B cell (primary cell): ENCODE measurements at places on chromosomes 13 and 19. TPM values are rescaled to one million over a fixed set of nuclear protein-coding genes. Genes with fewer than 3 reads are reported as not detected.
A peak's percentile ranks its signal among the peaks of the same experiment; 100 is the strongest.

GRCh38 chr19:22882797-22883196 lies 50.7 kb downstream of the ZNF723 start:
- DNase-seq = peak; percentile 22

DNA sequence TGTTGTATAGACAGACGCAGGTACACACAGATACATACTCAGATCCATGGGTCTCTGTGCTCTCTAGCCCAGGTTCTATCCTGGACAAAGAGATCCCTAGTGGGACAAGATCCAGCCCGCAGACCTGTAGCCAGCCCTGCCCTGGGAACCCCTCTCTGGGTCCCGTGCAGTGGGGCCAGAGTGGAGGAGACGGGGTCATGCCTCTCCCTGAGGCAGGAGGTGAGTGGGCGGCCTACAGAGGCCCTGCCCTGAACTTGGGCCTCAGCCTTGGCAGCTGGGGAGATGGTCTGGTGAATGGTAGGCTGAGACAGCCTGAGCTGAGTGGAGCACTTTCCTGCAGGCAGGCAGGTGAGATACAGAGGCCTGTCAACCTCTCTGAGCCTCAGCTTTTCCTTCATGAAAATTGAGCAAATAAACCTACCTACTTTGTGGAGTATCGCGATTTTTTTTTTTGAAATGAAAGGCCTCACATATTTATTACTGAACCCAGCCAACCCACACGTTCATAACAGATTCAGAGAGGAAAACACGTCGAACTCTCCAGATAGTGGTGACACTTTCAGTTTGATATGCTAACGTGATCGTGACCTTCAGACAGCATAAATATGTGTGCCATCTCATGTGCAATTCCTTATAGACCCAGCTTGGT lies 3.4 kb upstream of the JUND start:
- DNase-seq = peak; percentile 31

- DNase-seq = peak; percentile 86
Observed at GRCh38 chr13:30395192-30396158, 26.8 kb upstream of the UBE2L5 start.

DNA sequence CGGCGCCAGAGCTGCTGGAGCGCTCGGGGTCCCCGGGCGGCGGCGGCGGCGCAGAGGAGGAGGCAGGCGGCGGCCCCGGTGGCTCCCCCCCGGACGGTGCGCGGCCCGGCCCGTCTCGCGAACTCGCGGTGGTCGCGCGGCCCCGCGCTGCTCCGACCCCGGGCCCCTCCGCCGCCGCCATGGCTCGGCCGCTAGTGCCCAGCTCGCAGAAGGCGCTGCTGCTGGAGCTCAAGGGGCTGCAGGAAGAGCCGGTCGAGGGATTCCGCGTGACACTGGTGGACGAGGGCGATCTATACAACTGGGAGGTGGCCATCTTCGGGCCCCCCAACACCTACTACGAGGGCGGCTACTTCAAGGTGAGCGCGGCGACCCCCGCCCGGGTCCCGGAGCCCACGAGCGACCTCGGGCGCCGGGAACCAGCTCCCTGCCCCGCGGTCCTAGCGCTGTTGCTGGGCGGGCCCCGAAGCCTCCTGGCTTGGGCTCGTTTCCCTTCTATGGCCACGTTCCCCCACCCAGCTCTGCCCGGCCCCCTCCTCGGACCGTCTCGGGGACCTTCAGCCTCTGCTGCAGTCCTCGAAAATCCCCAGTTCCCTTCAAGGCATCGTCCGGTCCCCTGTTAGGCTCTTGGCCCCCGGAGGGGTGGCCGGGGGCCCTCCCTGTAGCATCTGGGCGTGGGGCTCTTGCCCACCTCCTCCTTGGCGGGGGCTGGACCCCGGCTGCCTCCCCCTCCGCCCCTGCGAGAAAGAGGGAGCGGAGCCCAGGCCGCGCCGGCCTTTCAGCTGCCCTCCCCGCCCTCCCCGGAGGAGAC lies at the start of gene CDC34:
TSS of gene CDC34 (plus strand) at position 8 of the 808 bp plus-strand sequence. CDS start at position 180, 172 bp downstream.
- no peak for DNase-seq

- DNase-seq = peak; percentile 75
Observed at GRCh38 chr13:99258210-99258860, at the start of gene GPR18. TSS of gene GPR18 (minus strand) at chr13:99258379. CDS start at chr13:99255872, 2,507 bp downstream.

DNA sequence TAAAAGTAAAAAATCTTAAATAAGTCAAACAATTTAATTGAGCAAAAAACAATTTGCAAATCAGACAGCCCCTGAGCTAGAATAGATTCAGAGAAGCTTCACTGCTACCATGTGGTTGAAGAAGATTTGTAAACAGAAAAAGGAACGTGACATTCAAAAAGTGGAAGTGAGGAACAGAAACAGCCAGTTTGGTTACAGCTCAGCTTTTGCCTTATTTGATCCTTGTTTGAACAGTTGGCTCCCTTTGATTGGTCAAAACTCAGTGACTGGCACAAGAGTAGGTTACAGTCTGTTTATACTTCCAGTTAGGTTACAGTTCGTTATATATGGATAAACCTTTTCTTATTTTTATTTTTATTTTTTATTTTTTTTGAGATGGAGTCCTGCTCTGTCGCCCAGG lies 5.8 kb downstream of the ZNF221 start:
- no peak for DNase-seq

DNA sequence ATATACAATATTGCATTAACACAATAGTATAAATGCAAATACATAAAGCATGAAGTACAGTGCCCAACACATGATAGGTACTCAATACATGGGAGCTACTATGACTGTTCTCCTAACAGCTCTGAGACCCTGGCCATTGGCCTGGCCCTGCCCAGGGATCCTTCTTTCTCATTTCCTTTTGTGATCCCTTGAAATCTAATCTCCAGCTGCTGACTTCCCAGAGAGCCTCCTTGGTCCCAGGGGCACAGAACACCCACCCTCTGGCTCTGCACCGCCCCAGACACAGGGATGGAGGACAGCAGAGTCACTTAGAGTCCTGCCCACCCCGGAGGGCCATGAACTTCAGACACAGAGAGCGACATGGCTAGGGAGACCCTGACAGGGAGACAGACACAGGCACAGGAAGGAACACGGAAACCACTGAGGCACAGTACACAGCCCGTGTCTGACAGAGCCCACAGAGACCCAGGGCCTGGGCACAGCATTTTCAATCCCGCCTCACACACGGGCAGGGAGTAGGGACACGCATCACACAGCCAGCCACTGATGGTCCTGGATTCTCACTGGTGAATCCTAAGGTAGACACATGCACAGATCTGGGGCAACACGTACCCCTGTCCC lies 4.2 kb upstream of the SYCN start:
- no peak for DNase-seq

- DNase-seq = no peak
Observed at GRCh38 chr19:10648360-10648759, 5.8 kb upstream of the ILF3 start.

DNA sequence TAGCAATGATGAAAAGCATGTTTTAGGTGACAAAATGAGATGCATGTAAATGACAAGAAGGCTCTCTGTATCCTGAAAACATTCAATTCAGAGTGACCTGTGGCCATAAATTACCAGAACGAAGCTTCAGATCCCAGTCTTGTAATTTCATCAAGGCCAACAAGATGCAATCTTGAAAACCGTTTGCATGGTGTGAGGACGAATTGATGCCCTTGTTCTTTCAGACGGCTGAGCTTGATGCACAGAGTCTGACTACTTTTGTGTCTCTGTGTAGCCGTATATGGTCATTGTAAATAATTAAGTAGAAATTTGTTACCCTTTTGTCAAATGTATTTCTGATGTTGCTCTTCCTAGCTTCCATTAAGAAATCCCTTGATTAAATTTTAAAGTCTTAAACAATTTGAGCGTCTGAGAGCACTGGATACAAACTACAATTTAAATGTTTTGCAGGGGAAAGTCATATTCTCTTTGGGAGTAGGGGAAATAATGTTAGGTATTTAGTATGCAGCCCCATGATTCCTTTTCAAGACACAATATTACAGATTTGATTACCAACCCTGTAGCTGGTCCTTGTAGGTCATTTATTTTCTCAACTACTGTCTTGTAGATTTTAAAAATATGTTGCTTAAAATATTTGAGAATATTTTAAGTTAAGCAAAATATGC lies 125.8 kb upstream of the PCDH9 start:
- DNase-seq = no peak

DNA sequence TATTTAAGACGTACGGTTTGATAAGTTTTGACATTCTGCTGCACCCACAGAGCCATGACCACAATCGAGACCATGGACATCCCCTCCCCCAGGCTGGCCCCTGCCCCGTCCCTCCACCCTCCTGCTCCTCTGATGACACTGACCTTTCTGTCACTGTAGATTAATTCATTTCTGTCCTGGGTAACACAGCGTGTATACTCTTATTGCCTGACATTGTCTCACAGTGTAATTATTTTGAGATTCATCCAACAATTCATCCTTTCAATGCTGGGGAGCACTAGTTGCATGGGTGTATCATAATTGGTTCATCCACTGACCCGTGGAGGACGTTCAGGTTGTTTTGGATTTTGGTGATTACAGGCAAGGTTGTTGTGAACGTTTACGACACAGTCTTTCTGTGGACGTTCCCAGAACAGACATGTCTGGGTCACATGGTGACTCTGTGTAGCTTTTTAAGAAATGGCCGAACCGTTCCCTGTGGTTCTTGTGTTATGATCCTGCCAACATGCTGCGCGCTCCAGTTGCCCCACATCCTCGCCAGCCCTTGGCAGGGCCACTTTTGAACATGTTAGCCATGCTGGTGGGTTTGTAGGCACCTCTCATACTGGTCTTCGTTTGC lies 41.9 kb downstream of the C13orf46 start:
- DNase-seq = no peak

Gene CEACAM7
- total RNA-seq = not detected in 2 replicates

GRCh38 chr19:40739030-40739839 lies 11.0 kb downstream of the ACTMAP start:
- no peak for DNase-seq

- DNase-seq = no peak
Observed at GRCh38 chr19:1883784-1884183, 1.5 kb downstream of the ABHD17A start.

Gene C19orf73
- 3.9 and 5.3 TPM in 2 replicates for total RNA-seq

GRCh38 chr13:110371550-110372465 lies 64.7 kb downstream of the COL4A2 start:
- DNase-seq = no peak

- DNase-seq = no peak
Observed at GRCh38 chr13:42751693-42752092, 29.7 kb upstream of the FAM216B start.

DNA sequence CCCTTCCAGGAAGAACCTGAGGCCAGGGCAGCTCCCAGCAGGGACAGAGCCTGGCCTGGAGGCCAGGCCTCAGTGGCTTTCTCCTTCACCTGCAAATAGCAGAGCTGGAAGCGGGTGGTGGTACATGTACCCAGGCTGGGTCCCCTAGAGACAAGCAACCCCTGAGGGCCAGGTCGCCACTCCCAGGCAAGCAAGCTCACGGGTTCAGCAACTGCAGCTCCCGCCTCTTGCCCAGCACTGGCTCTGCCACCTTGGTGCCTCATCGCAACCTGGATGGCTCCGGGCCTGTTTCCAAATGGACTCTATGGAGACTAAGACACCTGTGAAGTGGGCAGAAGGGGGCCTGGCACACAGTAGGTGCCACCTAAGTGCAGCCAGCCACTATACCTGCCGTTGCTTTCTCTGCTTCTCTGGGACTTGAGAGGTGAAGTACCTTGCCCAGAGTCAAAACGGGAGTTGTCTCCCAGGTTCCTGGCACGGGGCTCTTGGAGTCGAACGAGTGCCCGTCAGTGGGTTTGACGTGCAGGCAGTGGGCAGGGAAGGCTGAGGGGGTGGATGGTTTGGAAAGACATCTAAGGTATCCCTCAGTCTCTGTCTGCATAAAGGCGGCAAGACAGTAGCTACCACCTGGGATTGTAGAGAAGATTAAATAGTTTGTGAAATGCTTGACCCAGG lies 2.4 kb upstream of the PLPP2 start:
- DNase-seq = no peak

- DNase-seq = no peak
Observed at GRCh38 chr13:86579662-86580061, 780.4 kb upstream of the SLITRK6 start.

- no peak for DNase-seq
Observed at GRCh38 chr13:50682002-50682401, 161.5 kb downstream of the DLEU7 start.

- DNase-seq = no peak
Observed at GRCh38 chr13:27450921-27451471, 632 bp upstream of the MTIF3 start.

- no peak for DNase-seq
Observed at GRCh38 chr19:6222884-6223283, 56.9 kb downstream of the MLLT1 start.

Gene ZNF285
- total RNA-seq = 7.6 and 7.9 TPM in 2 replicates

Gene SYNE4
- total RNA-seq = 2.4 and 3.4 TPM in 2 replicates

DNA sequence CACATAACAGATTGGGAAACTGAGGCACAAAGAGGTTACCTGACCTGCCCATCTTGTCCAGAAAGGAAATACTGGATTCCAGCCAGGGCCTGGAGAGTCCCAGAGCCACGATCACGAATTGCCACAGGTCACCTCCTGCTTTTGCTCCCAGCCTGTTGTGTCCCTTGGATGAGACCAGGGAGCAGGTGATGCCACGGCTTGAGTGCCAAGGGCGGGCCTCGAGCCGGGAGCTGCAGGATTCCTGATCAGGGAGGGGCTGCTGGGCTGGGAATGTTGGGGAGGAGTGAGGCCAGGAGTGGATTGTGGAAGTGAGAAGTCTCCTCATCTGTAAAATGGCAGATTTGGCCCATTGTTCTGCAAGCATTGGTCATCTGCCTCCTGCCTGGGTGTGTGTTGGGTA lies 29.4 kb downstream of the DNM2 start:
- DNase-seq = no peak

GRCh38 chr19:46862974-46863632 lies 2.3 kb downstream of the ARHGAP35 start:
- DNase-seq = no peak

Gene ATP8B3
- 3.7 and 5.1 TPM in 2 replicates for total RNA-seq
